ENCODE measurements at places on chromosomes 16 and 17.

GRCh38 chr17:66135219-66135618 lies 56.7 kb downstream of the CEP112 start:
- no peak for DNase-seq

- no peak for DNase-seq
These were observed 282.9 kb downstream of the RBFOX1 start for GRCh38 chr16:7615565-7615964.

- no peak for DNase-seq
These were observed 27.1 kb upstream of the CIITA start for GRCh38 chr16:10849736-10850477.

DNA sequence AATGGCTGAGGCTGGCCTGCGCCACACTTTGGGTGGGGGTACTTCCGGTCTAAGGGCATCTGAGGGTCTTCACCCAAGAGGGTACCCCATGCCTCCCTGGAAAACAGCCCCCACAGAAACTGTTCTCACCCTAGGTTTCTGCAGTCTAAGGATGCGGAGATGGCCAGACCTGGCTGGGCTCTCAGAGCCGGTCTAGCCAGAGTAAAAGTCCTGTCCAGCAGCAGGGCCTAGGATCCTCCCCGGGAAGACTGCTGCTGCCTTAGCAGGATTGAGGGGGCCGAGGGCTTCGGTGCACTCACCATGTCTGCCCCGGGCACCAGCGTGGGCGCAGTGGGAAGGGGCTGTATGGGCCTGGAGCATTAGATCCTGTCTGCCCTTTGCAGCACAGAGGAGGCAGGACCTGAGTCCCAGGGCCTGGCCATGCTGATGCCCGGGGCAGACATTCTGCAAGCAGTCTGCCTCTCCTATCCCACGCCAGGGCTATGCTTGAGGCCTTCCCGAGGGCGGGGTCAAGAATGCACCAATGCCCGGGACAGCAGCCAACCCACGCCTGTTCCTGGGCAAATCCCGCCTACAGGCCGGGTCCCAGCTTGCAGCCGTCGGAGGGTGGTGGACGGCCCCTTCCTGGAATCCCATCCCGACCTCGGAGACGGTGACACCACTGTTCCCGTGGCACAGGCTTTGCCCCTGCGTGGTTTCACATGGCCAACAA lies 54.7 kb downstream of the CBFA2T3 start:
- DNase-seq, result no peak

DNA sequence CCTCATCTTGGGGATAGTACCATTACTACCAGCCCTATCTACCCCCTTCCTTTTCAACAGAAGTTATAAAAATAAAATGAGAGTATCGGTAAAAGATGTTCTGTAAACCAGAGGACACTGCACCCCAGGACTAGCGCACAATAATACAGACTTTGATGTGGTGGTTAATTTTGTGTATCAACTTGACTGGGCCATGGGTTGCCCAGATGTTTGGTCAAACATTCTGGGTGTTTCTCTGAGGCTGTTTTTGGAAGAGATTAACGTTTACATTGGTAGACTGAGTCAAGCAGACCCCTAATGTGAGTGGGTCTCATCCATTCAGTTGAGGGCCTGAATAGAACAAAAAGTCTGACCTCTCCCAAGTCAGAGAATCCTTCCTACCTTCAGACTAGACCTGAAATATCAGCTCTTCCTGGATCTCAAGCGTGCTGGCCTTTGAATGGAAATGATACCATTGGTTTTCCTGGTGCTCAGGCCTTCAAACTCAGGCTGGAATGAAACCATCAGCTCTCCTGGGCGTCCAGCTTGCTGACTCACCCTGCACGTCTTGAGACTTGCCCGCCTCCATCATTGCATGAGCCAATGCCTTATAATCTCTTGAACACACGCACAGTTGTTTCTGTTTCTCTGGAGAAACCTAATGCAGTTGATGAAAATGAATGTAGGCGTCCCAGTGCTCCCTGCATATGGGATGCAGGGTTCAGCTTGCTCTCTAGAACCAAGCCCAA lies 10.1 kb downstream of the MRM1 start:
- no peak for DNase-seq

DNA sequence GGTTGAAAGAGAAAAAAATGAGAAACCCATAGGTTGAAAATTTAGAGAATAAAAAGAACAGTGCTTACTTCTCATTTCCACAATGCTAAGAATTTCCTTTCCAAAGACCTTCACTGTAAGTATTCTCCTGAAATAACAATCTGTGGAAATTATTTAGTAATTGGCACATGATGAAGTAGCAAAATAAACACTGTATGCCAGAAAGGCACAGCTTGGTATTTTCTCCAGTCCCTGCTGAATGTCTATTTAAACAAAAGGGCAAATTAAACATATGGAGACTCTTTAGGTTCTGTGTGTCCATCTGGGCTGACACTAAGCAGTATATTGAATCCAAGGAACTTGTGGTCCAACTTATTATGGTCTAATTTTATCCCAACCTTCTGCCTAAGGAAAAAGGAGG lies 46.1 kb downstream of the CHCT1 start:
- no peak for DNase-seq

- DNase-seq, result no peak
These were observed 40.6 kb upstream of the ZC3H18 start for GRCh38 chr16:88529596-88529995.

GRCh38 chr17:44887971-44888954 lies 11.0 kb downstream of the EFTUD2 start:
- no peak for DNase-seq

DNA sequence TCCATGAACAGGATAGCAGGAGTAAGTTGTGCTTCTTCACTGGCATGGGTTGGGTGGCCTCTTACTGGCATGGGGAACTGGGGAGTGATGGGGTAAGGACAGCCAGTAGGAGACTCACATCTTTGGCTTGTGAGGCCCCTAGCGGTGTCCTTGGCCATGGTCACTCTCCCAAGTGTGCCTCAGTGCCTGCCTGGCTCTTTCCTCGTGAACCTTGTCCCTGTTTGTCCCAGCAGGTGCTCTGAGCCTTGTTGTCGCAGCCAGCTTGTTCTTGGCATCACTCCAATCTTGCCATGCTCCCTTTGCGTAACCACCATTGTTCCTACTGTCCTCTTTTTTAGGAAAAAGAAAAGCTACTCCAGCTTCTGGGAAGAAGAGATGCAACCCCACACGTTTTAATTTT lies 53.6 kb upstream of the SDK2 start:
- DNase-seq, result peak; percentile 61

DNA sequence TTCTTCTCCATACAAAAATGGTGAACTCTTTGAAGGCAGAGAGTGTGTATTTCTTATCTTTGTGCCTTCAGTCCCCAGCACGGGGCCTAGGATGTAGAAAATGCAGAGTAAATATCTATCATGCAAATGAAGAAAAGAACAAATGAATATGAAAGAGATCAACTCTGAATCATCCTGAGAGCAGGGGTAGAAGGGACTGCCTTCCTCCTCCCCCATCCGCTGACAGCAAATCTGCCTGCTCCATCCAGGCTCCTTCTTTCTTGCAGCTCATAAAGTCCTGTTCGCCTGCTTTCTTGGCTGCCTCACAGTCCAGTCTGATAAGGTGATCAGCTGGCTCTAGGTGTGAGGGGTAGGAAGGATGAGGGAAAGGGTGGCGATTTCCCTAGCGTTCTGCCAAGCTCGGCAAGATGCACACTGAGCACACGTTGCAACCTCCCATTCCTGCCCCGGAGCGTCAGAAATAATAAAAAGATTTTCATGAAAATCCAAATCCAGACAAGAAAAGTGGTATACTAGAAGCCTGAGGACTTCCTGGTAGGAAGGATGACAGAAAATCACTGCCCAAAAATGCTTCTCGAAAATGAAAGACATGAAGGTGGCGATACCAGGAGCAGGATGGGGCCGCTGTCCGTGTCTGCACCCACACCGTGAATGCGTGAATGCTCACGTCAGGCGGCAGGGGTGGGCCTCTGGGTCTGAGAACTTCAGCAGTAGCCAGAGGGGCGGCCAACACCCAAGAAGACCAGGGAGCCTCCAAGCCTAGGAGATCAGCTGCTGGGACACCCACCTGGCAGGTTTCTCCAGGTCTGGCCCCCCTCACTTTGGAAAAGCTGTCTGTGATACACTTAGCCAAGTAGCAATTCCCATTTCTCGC lies 67.1 kb downstream of the VPS53 start:
- DNase-seq, result no peak

GRCh38 chr17:44889003-44889402 lies 10.2 kb downstream of the EFTUD2 start:
- no peak for DNase-seq

DNA sequence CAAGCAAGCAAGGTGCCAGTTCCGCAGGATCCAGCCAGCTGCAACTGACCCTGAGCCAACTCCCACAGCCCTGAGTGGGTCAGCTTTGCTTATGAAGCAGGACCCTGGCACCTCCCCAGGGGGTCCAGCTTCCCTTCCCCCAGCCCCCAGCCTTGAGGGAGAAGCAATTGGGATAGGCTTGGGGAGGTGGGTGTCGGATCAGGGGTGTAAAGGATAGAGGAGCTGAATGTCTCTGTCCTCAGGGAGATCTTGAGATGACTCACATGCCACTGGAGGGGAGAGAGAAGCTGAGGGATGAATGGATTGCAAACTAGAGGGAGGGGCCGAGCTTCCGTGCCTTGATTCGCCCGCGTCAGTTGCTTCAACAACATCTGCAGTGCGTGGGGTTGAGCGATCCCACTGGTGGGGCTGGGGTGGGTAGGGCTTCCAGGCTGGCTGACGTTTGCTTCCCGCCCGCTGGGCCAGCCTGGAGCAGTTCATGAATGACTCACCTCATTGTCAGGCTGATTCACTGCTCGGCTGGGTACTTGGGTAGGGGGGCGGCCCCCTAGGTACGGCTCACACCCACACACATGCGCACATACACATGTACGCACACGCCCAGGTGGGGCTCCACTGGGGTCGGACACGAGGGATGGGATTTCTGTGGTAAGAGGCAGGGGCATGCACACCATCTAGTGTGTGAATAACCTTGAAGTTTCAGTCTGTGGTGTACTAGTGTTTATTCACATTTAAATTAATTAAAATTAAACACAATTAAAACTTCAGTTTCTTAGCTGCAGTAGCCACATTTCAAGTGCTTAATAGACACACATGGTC lies 3.6 kb upstream of the HROB start:
- no peak for DNase-seq

DNA sequence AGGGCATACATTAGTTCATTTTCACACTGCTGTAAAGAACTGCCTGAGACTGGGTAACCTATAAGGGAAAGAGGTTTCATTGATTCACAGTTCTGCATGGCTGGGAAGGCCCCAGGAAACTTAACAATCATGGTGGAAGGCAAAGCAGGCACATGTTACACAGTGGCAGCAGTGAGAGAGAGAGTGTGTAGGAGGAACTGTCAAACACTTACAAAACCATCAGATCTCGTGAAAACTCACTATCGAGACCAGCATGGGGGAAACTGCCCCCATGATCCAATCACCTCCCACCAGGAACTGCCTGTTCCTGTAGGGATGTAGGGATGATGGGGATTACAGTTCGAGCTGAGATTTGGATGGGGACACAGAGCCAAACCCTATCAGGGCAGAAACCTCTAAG lies 17.2 kb downstream of the NUBP1 start:
- DNase-seq, result no peak

- DNase-seq, result no peak
These were observed 12.8 kb downstream of the CDIP1 start for GRCh38 chr16:4525634-4526277.
